ENCODE measurements at places on chromosomes 7 and 10. TPM values are rescaled to one million over a fixed set of nuclear protein-coding genes. Genes with fewer than 3 reads are reported as not detected.
A peak's percentile ranks its signal among the peaks of the same experiment; 100 is the strongest.

GRCh38 chr10:92991513-92991912 lies 69.1 kb upstream of the CYP26C1 start:
- H3K36me3 ChIP-seq = no peaks in the 10 kb centered on the region
- H3K27me3 ChIP-seq = no peaks in the 10 kb centered on the region
- H3K4me1 ChIP-seq = peaks cover 23% of the 10 kb centered on the region
- no peak for DNase-seq
- H3K27ac ChIP-seq = no peak overlapping the region
- no peak overlapping the region for H3K4me3 ChIP-seq

DNA sequence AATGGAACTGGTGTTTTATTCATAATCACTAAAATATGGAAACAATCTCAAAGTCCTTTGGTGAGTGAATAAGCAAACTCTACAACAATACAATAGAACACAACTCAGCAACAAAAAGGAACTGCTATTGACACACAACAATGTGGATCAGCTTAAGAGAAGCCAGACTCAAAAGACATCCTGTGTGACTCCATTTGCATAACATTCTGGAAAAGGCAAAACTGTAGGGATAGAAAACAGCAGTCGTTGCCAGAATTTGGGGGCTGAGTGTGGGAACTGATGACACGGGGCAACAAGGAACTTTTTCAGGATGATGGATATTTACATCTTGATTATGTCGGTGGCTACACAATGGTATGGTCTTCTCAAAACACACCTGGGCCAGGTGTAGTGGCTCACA lies 32.4 kb upstream of the SVIL start:
- H3K27ac ChIP-seq = no peak overlapping the region
- no peaks in the 10 kb centered on the region for H3K4me1 ChIP-seq
- H3K4me3 ChIP-seq = no peak overlapping the region
- no peak for DNase-seq
- no peaks in the 10 kb centered on the region for H3K27me3 ChIP-seq
- peaks cover 9% of the 10 kb centered on the region for H3K36me3 ChIP-seq

DNA sequence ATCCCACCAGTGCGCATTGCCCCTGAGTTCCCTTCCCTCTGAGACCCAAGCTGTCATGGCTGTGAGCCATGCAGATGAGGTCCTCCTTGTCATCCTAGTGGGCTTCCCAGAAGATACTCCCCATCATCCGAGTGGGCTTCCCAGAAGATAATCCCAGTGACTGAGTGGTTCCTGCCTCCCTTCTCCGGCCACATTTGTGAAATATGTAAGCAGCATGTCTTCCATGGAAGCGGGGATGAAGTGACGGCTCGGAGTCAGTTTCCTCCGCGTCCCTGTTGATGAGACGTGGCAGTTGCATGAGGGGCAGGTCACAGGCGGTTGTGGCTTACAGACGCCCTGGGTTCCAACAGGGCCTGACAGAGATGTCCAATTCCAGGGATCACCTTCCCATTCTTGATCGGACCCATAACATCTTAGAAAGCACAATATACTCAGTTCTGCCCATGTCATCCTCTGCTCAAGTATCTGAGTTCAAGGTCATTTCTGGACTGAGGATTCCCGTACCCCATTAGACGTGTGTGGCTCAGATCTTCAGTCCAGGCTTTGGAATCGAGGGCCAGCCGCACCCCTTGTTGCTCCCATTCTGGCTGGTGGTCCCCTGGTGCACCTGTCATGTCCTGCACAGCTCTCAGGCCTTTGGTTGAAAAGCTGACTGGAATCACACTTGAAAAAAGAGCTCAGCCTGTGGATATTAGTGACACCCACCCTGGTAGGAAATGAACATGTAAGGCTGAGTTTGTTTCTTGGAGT lies 166.9 kb downstream of the PTPRN2 start:
- H3K27ac ChIP-seq = no peak overlapping the region
- H3K27me3 ChIP-seq = no peaks in the 10 kb centered on the region
- no peak for DNase-seq
- no peak overlapping the region for H3K4me3 ChIP-seq
- no peaks in the 10 kb centered on the region for H3K4me1 ChIP-seq

DNA sequence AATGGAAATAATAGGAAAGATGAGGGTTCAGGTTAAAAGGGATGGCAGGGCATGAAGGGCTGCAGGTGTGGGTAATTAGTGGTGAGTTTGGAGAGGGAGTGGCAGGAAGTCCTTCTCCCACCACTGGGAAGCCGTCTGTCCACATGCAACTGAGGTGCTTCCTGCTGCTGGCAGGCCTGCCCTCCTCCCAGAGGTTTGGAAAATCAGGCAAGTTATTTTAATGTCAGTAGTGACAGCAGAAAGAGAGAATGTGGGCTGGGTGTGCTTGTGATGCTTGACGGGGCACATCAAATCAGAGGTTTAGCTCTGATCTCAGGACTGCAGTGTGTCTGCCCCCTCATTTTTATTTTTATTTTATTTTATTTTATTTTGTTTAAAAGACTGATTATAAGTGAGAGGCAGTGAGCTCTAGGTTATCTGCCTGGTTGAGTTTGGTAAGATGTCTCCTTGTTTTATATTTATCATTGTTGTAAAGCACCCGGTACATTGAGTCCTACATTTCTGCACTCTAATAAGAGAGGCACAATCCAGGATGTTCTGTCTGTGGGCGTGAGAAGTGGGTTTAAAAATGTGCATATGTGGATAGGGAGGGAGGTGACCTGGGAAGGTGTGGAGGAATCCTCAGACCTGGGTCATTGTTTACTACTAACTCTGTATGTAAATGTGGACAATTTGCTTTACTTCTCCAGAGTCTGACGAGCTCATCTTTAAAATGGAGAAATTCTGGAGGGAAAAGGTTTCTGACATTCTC lies 504.4 kb downstream of the LRMDA start:
- H3K4me3 ChIP-seq = no peak overlapping the region
- H3K27ac ChIP-seq = no peak overlapping the region
- H3K4me1 ChIP-seq = no peaks in the 10 kb centered on the region

GRCh38 chr10:13271552-13272163 lies 28.2 kb downstream of the PHYH start:
- H3K4me1 ChIP-seq = peaks cover 7% of the 10 kb centered on the region
- H3K4me3 ChIP-seq = no peak overlapping the region
- no peaks in the 10 kb centered on the region for H3K36me3 ChIP-seq
- no peaks in the 10 kb centered on the region for H3K27me3 ChIP-seq

GRCh38 chr7:100509231-100509630 lies 25.5 kb downstream of the NYAP1 start:
- H3K36me3 ChIP-seq = no peaks in the 10 kb centered on the region
- H3K27ac ChIP-seq = peak overlapping the region; percentile 26
- H3K27me3 ChIP-seq = no peaks in the 10 kb centered on the region

DNA sequence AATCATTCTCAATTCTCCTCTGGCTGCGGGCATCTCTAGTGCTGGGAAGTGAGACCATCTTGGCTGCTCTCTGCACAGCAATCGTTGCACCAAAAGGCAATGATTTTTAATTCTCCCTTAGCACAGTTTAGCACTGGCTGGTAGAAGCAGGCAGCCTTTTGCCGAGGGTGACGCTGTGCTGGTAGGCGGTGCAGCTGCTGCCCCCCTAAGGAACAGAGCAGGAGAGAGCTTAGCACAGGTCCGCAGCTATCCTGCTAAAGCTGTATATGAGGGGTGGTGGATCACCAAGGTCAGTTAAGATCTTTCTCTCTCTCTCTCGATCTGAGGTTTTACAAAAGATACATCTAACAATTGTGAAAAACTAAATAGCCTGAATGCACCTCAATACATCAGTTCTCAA lies 390.1 kb downstream of the GATA3 start:
- H3K27me3 ChIP-seq = no peaks in the 10 kb centered on the region
- DNase-seq = peak; percentile 26
- H3K4me3 ChIP-seq = no peak overlapping the region
- no peak overlapping the region for H3K27ac ChIP-seq
- H3K36me3 ChIP-seq = no peaks in the 10 kb centered on the region
- H3K4me1 ChIP-seq = no peaks in the 10 kb centered on the region

- H3K27me3 ChIP-seq = peaks cover 16% of the 10 kb centered on the region
- H3K4me1 ChIP-seq = peaks cover 3% of the 10 kb centered on the region
- H3K4me3 ChIP-seq = no peak overlapping the region
- DNase-seq = no peak
- H3K36me3 ChIP-seq = no peaks in the 10 kb centered on the region
- H3K27ac ChIP-seq = no peak overlapping the region
Observed at GRCh38 chr10:631266-631665, 58.2 kb downstream of the DIP2C start.

DNA sequence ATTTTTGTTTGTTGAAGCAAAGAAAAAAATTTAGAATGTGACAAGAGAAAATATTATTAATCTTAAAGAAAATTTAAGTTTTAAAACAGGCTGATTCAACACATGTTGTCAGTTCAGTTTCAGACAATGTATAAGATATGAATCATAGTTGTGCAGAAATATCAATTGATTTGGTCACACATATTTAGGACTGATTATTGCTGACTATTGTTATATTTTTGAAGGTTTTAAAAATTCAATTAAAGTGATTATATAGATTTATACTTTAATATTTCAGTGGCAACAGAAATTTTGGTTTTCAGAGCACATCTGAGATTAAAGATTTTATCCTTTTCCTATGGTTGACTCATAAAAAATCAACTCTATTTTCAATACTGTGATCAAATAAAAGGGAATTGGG lies 132.5 kb downstream of the PON1 start:
- no peaks in the 10 kb centered on the region for H3K36me3 ChIP-seq
- H3K27me3 ChIP-seq = peaks cover 2% of the 10 kb centered on the region
- H3K4me3 ChIP-seq = no peak overlapping the region
- no peak overlapping the region for H3K27ac ChIP-seq
- DNase-seq = no peak
- no peaks in the 10 kb centered on the region for H3K4me1 ChIP-seq

- H3K27ac ChIP-seq = no peak overlapping the region
- no peaks in the 10 kb centered on the region for H3K36me3 ChIP-seq
- H3K4me3 ChIP-seq = no peak overlapping the region
Observed at GRCh38 chr10:46312953-46313352, 26.2 kb downstream of the ANTXRL start.

DNA sequence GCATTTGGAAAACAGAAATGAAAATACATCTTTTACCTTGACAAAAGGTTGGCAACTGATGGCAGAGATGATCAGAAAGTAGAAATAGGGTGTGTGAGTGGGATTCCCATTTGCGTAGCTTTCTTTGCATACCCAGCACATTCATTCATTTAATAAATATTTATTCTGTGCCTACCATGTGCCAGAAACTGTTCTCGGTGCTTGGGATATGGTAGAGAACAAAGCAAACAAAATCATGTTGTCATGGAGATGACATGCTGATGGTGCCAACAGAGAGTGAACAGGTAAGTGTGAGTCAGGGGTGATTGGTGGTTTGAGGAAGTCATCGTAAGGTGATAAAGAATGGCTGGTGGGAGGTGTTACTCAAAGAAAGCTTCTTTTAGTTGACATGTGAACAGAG lies 45.4 kb downstream of the CACNB2 start:
- H3K27me3 ChIP-seq = peaks cover 2% of the 10 kb centered on the region
- H3K27ac ChIP-seq = no peak overlapping the region
- H3K36me3 ChIP-seq = no peaks in the 10 kb centered on the region
- no peaks in the 10 kb centered on the region for H3K4me1 ChIP-seq
- DNase-seq = no peak

Gene NME8
- not detected for total RNA-seq

Gene TEX47
- not detected for total RNA-seq

Gene TET1
- 0.53 TPM for total RNA-seq

Gene MYO3A
- not detected for total RNA-seq

Data from activated CD4-positive, alpha-beta memory T cell treated with anti-CD3 and anti-CD28 coated beads for 36 hours (primary cell).